Retina (tissue), 1 donor: ENCODE measurements at places on chromosomes 3 and 15.

GRCh38 chr3:147328711-147329110, 77.6 kb downstream of the ZIC4 start:
- no peak for DNase-seq

DNA sequence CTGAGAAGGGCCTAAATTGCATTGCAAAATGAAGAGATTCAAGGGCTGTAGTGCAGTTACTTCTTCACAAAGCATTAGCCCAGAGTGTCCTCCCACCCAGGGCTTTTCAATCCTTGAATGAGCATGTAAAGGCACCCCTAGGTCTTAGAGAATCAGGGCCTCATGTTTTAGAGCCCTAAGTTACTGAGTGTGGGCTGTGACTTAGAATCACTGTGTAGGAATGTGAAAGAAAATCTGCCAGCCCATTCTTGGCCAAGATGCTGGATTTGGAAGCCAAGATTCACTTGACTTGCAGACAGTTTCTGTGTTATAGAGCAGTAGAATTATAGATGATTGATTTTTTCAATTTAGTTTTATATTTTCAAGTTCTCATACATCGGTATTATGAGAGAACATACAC, 153.2 kb downstream of the MYRIP start:
- no peak for DNase-seq

DNA sequence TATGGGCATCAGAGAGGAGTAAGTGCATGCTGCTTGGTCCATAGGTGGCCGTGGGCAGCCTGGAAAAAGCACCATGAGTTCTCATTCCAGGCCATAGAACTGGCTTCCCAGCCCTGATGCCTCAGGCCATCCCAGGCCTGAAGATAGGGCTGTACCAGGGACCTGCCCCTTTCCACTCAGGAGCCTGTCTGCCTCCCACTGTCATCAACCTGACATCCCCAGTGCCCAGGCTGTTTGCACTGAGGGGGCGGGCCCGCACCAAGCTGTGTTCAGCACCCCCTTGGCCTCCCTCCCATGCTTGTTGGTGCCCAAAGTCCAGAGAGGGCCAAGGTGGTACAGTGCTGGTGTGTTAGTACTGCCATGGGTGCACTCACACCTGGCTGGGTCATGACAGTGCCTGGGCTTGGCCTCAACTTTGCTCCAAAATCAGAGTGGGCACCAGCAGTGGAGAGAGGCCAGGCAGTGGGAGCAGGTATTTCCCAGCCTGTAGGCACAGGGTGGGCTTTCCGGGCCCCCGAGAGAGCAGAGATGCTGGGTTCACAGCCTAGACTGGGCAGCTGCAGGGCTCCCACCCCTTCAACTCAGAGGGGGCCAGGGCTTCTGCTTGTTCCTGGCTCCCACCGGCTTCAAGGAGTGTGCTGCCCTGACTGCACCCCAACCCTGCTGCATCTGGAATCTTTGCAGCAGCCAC, 556.1 kb downstream of the SI start:
- DNase-seq, result no peak

DNA sequence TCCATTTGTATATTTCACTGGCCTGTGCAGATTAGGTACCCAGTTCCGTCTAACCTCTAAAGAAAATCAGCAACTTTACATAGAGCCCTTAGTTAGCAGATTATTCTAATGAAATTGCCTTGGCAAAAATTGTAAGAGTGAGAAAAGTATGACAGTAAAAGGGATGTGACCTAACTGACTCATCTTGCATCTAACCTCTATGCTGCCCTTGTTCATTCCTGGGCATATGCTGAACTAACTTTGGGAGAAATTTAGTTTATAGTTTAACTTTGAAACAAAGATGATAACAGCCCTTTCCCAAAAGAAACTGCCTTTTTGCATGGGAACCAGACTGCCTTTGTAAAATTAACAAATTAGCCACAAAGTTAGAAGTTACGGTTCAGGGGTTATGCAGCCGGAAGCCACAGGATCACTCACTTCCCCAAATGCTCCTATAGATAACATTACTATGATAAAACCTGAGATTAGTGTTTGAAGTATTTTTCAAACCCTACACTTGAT, 839.8 kb upstream of the ALCAM start:
- no peak for DNase-seq

- DNase-seq, result no peak
Observed at GRCh38 chr15:70077188-70078147, 20.2 kb downstream of the TLE3 start.

DNA sequence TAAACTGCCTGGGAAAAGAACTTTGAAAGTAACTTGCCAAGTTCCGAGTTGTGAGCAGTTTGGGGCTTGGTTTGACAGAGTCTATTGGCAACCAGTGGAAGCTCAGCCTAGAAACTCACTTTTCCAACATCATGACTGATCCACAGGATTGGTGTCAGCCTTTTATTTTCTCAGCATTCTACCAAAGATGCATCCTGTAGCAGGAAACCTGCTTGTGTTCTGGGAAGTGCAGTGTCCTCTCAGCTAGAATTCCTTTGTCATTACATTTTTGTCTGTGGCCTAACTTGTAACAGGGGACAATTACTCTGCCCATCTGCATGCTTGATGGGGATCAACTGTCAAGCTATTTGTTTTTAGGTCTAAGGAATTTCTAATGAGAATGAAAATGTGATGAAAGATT, 116.7 kb upstream of the LMOD3 start:
- no peak for DNase-seq
